ENCODE measurements at places on chromosomes 5 and 9.

- DNase-seq, result no peak
Measured at GRCh38 chr5:129103397-129103796, 8.8 kb downstream of the ISOC1 start.

- no peak for DNase-seq
Measured at GRCh38 chr5:161865510-161865909, 17.6 kb downstream of the GABRA1 start.

- no peak for DNase-seq
Measured at GRCh38 chr5:40507095-40507494, 172.6 kb upstream of the PTGER4 start.

DNA sequence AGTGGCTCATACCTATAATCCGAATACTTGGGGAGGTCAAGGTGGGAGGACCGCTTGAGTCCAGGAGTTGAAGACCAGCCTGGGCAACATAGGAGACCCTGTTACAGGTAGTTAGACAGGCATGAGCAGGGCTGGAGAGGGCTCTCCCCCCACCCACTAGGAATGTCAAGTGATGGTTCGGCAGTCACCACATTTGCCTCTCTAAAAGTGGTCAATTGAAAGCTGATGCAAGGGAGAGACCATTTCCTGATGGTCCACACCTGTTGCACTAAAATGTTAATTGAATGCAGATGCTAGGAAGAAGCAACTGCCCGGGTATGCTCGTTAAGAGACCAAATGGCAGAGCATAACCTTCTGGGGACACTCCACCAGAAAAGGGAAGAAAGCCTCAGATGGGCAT, 82.7 kb downstream of the SFXN1 start:
- no peak for DNase-seq

GRCh38 chr5:18491349-18491748, 857.1 kb downstream of the TAF11L14 start:
- no peak for DNase-seq

DNA sequence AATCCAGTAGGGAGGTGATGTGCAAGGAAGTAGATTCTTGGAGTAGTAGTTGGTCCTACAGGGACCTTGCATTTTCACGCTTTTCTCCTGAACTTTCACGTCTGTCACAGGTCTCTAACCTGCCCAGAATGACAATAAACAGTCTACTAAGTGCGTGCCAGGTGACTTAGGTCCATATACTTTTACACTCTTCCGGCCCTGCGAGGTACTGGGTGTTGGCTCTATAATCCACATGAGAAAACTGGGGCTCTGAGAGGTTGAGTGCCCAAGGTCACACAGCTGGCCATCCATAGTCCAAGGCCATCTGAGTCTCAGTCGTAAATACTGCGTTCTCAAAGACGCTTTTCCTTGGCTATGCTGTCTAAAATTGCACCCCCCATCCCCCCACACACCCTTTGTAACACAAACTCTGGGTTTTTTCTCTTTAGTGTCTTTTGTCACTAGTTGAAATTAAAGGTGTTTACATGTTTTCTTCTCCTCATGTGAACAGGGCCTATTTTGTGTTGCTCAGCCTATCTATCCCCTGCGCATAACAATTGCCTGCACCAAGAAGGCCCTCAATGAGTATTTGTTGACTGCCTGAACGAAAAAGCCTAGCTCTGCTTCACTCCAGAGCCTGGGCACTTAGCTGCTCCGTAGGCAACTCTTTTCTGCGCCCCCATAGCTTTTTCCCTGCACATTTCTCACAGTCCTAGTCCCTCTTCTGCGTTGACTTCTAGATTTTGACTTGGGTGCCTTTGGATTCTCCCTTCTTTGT, 943 bp downstream of the SFXN1 start:
- DNase-seq, result no peak

- no peak for DNase-seq
Measured at GRCh38 chr5:135502836-135503520, 32.8 kb downstream of the NEUROG1 start.

DNA sequence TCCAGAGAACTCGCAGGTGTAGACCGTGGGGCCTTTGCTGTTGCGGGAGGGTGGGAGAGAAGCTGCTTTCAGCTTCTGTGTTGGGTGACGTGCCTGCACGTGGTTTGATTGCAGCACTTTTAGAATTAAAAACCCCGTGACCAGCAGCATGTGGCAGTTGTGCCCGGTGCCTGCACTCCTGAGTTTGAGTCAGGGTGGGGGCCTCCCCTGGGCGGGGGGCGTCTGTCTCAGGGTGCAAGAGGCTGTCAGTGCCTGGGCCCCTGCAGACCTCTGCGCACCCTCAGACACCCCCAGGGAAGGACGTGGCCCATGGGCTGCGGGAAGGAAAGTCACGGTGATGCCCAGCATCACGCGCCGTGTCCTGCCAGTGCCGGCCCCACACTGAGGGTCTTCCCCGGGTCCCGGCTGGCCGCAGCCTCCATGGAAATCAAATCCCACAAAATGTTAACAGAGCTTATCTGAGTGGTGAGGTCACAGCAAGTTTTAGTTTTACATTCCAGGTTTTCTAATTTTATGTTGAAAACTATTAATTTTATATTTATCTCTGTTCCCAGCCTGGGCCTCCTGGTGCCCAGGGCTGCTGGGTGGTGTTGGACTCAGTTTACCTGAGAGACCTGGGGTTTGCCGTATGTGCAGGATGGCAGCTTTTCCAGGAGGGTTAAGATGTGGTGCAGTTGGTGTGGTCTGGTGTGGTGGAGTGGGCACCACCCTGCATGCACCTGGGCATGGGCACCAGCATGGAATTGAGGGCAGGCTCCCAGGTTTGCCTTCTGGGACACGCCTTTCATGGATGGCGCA, 33.3 kb downstream of the AHRR start:
- DNase-seq, result no peak

DNA sequence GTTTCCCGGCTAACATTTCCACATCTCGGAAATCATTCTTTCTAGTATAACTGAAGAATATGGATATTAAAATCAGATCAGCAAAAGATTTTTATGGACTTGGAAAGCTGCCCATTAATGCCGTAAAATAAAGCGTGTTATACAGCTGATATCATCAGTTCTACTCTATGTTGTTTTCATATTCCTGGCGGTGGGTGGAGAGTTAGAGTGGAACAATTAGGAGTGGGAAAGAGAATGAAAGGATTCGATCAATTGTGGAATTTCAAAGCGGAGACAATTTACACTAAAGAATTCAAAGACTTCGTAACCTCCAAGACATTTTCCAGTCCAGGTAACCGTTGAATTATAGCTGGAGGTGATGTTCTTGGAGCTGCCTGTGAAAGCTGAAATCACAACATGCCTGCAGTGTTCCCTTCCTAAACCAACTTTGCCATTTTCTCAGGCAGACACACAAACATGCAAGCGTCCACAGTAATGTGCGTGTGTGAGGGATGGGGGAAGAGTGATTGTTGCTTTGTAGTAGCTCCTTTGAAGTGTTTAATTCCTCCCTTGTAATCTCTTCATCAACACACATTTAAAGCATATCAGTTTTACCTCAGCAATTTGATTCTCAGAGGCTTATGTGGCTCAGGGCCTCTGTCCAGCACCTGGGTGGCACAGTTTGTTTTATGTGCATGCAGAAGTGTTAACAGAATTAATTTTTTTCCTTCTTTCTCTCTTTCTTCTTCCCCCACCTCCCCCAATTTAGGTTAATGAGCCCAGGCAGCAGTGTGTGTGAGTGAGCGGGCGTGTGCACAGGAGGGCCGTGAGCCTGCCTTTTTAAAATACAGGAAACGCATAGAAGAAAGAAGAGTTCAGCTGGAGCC, 544.1 kb downstream of the RAB3C start:
- no peak for DNase-seq

GRCh38 chr9:70256123-70256551, 2.6 kb upstream of the SMC5 start:
- DNase-seq, result no peak

DNA sequence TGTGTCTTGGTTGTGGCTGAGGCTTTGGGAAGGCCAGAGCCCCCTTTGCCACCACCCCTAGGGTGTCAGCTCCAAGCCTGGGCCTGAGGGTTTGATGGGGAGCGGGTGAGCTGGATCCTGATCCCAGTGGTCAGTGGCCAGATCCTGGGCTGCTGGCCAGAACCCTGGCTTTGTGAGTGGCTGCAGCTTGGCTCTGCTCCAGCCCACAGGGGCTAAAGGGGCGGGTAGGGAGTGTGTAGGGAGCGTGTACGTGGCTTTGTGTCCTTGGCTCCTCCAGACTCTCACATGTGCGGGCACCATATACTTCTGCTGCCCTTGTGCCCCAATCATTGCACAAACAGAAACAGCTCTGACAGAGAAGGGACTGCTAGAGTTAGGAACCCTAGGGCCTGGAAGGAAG, 1.2 kb upstream of the IL11RA start:
- no peak for DNase-seq

DNA sequence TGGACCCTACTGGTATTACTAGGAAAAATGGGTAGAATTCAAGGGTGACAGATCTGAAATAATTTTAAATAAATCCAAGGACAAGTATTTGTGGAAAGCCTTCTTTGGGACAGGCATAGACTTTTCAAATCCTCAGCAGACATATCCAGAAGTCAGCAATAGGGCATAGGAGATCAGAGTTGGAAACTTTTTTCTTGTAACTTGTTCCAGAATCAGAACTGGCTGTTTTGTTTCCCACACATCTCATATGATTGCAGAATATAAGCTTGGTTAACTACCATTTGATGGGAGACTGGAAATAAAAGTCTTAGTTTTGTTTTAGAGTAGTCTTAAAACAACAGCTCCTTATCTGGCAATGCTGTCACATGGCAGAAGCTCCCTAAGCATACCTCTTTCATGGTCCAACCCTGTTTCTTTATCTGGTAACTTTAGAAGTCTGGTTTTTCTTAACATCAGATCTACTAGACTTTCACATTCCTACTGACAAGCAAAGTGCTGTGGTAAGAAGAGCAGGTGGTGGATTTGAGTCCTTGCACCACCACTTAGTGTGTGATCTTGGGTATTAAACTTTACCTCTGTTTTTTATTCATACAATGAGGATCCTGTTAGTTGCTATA, 25.1 kb downstream of the XRCC4 start:
- no peak for DNase-seq

All from activated T-helper 1 cell treated with Interleukin-2 at 50 U/mL for 16 hours (primary cell).